ENCODE measurements at places on chromosomes 7 and 10. TPM values are rescaled to one million over a fixed set of nuclear protein-coding genes. Genes with fewer than 3 reads are reported as not detected.

DNA sequence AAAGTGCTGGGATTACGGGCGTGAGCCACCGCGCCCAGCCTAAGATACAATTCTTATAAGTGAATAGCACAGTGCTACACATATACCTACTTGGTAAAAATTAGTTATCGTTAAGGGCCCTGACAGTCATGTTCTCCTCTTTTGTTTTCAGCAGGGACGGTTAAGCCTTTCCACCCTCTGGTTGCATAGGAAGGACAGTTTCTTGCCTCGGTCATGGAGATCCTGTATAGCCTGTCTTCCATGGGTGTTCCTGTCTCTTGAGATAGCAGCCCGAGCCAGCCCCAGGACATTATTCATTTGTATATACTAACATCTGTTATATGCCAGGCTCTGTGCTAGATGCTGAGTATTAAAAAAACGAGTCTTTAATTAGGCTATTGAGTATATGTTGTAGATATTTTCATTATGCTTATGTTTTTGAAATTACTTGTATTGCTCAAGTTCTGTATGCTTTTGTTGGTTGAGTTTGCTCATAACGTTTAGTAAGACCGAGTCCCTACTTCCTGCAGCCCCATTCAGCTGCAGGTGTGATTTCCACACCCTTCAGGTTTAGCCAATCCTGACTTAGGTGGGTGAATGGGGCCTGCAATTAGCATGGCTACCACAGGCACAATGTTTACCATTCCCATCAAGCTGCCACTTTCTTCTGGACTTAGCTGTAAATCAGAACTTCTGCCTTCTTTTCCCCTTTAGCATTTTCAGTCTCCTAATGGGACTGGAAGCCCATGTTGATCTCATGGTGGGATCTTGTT is 24.8 kb downstream of the CCSER2 start:
- peaks cover 14% of the 10 kb centered on the region for H3K4me1 ChIP-seq
- no peaks in the 10 kb centered on the region for H3K27me3 ChIP-seq
- no peak overlapping the region for H3K27ac ChIP-seq
- no peak for DNase-seq
- H3K4me3 ChIP-seq: no peak overlapping the region

DNA sequence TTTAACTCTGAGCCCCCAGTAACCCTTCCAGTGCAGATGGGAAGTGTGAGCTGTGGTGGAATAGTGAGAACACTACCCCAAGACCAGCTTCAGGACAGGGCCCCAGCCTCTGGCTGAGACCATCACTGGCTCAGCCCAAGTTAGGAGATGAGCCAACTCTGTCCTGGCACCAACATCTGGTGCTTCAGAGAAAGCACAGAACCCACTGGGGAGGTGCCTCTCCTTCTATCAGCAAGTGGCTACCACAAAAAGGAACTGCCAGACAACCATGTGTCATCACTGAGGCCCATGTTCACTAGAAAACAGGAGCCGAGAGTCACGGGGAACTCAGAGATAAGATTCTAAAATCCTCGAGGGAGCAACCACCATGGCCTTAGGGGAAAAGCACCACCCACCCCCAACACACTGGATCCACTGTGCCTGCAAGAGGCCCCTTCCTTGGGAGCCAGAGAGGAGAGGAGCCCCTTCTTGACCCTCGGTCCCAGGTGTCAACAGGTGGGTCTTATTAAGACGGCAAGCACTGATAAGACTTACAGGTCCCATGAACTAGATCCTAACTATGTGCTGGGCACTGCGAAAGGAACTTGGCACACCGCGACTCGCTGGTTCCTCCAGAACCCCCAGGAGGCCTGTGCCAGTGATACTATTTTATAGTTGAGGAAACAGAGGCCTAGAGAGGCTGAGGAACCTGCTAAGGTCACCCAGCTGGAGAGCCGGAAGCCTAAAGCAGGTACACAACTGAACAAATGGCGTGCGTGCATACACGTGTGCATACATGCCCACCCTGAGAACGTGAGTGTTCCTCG is 102.7 kb downstream of the FAM53B start:
- no peak for DNase-seq
- H3K27me3 ChIP-seq: no peaks in the 10 kb centered on the region
- H3K27ac ChIP-seq: peak overlapping the region; percentile 77
- H3K4me3 ChIP-seq: no peak overlapping the region
- no peaks in the 10 kb centered on the region for H3K36me3 ChIP-seq

- DNase-seq: no peak
- no peaks in the 10 kb centered on the region for H3K27me3 ChIP-seq
- H3K36me3 ChIP-seq: no peaks in the 10 kb centered on the region
Measured at GRCh38 chr10:123774132-123774742, 108.1 kb downstream of the GPR26 start.

Gene LRRC18
- 0.96 TPM for total RNA-seq

DNA sequence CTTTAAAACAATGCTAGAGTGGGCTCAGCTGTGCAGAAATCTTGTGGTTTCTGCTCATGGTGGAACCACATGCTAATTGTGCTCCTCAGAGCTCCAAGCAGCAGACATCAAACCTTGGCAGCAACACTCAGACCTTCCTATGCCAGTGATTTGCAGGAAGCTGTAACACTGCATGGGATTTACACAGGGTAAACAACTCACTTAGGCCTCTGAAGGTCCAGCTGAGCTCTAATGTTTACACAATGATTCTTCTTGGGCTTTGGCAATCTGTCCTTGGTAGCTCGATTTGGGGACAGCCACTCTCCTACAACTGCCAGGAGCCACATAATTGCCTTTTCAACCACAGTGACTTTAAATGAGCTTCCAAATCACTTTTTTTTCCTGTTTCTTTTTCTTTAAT is 97.7 kb upstream of the PDLIM1 start:
- H3K27ac ChIP-seq: peak overlapping the region; percentile 67
- no peak for DNase-seq
- no peaks in the 10 kb centered on the region for H3K27me3 ChIP-seq
- H3K4me3 ChIP-seq: no peak overlapping the region
- no peaks in the 10 kb centered on the region for H3K36me3 ChIP-seq

DNA sequence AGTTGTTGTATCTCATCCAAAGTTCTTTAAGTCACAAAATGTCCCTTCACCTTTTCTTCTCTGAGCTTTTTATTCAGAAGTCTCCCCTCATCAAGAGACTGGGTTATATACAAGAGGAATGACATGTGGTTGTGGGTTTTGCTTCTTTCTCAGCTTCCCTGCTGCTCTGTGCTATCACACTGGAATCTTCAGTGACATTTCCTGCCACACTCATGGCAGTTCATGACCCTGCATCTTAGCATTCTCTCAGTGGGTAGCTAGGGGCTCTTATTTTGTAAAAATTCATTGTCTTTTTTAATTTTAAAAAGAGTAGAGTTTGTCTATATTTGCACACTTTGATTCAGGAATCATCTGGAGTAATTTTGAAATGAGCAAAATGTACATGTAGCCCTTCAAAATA is 236.9 kb upstream of the TMEM229A start:
- no peak for DNase-seq
- no peak overlapping the region for H3K4me3 ChIP-seq
- no peak overlapping the region for H3K27ac ChIP-seq
- H3K4me1 ChIP-seq: no peaks in the 10 kb centered on the region

- H3K36me3 ChIP-seq: no peaks in the 10 kb centered on the region
- H3K4me1 ChIP-seq: peaks cover 29% of the 10 kb centered on the region
- H3K27me3 ChIP-seq: no peaks in the 10 kb centered on the region
- H3K4me3 ChIP-seq: peak overlapping the region; percentile 85
- H3K27ac ChIP-seq: peak overlapping the region; percentile 96
Measured at GRCh38 chr10:58268454-58268945, 462 bp upstream of the CISD1 start.

DNA sequence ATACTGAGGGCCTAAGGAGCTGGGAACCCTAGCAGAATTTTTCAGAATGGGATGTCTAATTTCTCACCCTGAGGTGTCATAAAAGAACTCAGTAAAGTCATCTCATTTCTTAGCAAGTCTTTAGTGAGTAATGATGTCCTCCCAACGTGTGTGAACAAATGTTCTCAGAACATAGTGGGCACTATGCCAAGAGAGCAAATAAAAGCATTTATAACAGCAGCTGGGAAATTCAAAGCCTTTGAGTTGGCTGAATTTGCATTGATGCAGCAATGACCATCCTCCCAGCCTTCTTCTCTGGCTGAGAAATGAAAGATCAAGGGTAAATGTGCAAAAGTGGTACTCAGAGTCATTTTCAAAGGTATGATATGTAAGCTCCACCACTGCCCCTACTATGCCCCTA is 109.4 kb downstream of the FAM107B start:
- no peak overlapping the region for H3K4me3 ChIP-seq
- no peaks in the 10 kb centered on the region for H3K36me3 ChIP-seq
- peaks cover 2% of the 10 kb centered on the region for H3K4me1 ChIP-seq
- H3K27ac ChIP-seq: no peak overlapping the region
- DNase-seq: no peak

DNA sequence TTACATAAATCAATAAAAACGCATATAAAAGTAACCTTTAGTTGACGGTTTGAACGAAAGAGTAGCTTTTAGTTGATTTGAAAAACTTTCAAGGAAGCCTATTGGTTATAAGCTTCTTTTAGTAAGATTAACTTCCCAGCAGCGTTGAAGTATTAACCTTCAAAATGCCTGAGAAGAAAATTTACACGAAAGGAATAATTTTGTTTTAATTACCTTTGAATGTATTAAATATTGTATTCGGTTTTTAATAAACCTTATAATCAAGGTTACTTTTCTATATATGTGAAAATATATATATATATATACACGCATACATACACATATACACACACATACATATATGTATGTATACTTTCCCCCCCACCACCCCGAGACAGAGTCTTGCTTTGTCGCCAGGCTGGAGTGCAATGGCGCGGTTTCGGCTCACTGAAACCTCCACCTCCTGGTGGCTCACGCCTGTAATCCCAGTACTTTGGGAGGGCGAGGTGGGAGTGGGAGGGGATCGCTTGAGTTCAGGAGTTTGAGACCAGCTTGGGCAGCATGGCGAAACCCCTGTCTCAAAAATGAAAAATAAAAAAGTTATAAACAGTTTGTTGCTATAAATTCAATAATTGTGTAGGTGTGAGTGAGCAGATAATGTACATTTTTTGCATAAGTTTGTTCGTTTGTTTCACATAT is 57.6 kb upstream of the EZH2 start:
- peak; percentile 83 for DNase-seq
- H3K27ac ChIP-seq: peak overlapping the region; percentile 87
- H3K27me3 ChIP-seq: no peaks in the 10 kb centered on the region
- H3K36me3 ChIP-seq: no peaks in the 10 kb centered on the region
- peak overlapping the region; percentile 79 for H3K4me3 ChIP-seq

Gene C10orf53
- total RNA-seq: not detected

All from upper lobe of right lung (tissue), 1 donor.